ENCODE measurements at places on chromosomes 3 and 15. TPM values are rescaled to one million over a fixed set of nuclear protein-coding genes. Genes with fewer than 3 reads are reported as not detected.

DNA sequence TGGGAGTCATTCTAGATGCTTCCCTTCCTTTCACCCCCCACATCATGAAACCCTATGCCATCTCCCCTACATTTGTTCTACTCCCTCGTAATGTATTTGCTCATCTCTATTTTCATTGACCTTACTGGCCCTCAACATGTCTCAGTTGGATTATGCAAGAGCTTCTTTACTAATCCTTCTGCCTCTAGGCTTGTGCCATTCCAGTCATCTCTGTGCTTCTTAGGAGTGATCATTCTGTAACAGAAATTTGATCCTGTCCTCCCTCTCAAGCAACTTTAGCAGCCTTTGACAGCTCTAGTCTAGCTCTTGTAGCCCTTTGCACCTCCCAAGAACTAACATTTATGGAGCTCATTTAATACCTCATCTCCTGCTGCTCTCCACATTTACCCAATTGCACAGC, 64.7 kb downstream of the ISL2 start:
- no peak for DNase-seq

The GOLGA6L10 gene
- total RNA-seq, result 0.65 TPM

- DNase-seq, result no peak
Observed at GRCh38 chr15:64447536-64448315, 12.7 kb upstream of the ZNF609 start.

DNA sequence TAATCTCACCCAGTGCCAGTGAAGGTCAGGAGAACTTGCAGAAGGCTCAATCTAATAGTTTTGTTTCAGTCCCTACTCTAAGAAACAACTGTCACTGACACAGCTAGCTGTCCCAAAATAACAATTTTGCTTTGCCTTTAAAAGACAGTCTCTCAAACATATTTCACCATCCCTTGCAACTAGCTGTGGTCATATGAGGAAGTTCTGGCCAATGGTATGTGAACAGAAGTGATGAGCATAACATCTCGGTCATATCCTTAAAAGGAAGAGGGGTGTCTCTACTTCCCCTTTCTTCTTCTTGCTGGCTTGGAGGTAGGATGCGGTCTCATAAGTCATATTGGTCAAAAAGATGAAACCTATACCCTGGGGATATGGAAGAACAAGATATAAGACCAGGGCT, 198.1 kb downstream of the NEK10 start:
- DNase-seq, result no peak

The TPRA1 gene
- total RNA-seq, result 34.8 TPM

The FEZF2 gene
- total RNA-seq, result not detected

- DNase-seq, result no peak
Observed at GRCh38 chr3:128341659-128342395, 124.9 kb downstream of the DNAJB8 start.

- peak; percentile 75 for DNase-seq
Observed at GRCh38 chr15:40891810-40892446, 2.3 kb upstream of the VPS18 start.

- DNase-seq, result no peak
Observed at GRCh38 chr15:69320977-69321554, 22.4 kb downstream of the PAQR5 start.

The LMAN1L gene
- not detected for total RNA-seq

DNA sequence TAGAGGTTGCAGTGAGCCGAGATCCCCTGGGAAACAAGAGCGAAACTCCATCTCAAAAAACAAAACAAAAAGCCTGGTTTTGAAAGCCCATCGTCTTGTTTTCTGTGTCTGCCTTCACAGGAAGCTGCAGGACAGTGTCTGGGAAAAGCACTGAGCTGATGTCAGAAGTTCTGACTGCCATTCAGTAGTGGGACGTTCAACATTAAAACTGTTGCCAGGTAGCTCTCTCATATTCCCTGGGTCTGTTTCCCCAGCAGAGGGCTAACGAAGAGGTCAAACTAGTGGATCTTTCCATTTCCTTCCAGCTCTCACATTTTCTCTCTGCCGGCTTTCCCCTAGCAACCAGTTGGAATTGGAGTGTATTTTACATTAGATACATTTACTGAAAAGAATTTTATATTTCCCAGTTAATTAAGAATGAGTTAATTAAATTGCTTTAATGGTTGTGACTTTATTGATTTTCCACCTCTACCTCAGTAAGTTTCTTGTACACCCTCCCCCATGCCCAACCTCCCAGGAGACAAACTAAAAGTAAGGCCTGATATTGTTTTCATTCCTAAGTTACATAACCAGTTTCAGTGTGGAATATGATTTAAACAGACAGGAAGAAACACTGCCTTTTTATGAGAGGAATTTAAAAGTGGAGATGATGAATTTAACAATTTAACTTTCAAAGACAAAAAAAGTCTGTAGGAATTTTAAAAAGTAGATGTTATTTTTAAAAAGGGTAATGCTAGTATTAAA, 29.9 kb downstream of the RCN2 start:
- DNase-seq, result peak; percentile 48
